ENCODE measurements at places on chromosomes 1 and 21.

DNA sequence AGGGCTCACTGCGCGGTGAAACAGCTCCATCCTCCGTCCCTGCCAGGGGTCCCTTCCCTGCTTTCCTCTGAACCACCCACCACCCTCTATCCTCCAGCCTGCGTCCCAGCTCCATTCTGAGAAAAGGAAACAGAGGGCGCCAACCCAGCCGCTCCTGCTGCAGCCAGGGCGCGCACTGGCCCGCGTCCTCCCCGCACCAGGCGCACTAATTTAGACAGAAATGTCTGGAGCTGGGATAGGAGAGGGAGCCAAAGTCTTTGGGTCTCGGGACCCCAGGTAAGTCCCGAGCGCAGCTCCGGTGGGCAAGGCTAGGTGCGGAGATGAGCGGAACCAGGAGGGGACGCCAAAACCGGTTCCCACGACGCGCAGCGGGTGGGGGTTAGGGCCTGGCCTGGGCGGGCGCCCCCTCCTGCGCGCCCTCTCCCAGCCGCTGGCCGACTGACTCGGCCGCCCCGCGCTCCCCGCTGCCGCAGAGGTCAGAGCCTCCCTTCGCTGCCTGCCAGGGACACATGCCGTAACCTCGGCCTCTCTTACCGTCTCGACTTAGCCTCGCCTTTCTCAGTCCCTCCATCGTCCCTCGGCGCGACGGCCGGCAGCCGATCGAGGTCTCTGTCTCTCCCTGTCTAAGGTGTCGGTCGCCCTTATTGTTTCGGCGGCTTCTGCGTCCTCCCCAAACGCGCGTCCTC is 2.0 kb downstream of the CAMK2N1 start:
- peak; percentile 61 for DNase-seq

- no peak for DNase-seq
Observed at GRCh38 chr1:199913318-199913717, 114.2 kb upstream of the NR5A2 start.

GRCh38 chr1:66175581-66175980 is 358.4 kb upstream of the SGIP1 start:
- no peak for DNase-seq

DNA sequence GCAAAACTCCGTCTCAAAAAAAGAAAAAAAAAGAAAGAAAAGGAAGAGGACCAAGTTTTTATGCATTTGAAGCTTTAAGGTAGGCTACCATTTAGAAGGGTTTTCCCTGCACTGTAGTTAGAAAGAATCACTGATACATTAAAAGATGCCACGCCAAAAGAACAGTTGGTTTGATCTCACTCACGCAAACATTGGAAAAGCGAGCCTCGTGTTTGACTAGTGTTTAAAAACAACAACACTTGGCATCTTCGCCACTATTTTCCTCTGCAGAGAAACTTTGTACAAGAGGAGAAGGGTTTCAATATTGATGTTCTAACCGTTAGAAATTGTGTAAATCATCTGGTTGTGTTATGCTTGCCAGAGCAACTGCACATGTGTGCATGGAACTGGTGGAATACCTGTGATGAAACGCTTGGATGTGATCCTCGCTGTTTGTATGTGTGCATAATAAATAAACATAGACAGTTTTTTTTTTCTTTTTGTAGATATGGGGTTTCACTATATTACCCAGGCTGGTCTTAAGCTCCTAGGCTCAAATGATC is 24.0 kb upstream of the CAMTA1 start:
- DNase-seq = no peak

DNA sequence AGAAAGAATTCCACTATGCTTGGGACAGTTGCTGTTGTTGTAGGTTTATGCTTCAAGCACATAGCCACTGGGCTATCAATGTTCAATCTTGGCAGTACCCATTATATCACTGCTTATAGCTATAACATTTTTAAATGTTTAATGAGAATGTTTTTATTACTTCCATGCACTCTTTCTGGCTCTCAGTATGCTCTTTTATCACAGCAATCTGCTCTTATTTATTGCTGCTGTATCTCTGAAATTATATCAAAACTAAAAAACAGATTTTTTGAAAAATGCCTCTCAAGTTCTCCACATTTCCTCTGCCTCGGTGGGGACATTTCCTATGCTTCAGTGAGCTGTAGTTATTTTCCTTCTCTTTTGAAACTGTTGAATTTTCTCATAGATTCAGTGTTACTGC is 5.4 kb upstream of the SGIP1 start:
- DNase-seq = no peak

DNA sequence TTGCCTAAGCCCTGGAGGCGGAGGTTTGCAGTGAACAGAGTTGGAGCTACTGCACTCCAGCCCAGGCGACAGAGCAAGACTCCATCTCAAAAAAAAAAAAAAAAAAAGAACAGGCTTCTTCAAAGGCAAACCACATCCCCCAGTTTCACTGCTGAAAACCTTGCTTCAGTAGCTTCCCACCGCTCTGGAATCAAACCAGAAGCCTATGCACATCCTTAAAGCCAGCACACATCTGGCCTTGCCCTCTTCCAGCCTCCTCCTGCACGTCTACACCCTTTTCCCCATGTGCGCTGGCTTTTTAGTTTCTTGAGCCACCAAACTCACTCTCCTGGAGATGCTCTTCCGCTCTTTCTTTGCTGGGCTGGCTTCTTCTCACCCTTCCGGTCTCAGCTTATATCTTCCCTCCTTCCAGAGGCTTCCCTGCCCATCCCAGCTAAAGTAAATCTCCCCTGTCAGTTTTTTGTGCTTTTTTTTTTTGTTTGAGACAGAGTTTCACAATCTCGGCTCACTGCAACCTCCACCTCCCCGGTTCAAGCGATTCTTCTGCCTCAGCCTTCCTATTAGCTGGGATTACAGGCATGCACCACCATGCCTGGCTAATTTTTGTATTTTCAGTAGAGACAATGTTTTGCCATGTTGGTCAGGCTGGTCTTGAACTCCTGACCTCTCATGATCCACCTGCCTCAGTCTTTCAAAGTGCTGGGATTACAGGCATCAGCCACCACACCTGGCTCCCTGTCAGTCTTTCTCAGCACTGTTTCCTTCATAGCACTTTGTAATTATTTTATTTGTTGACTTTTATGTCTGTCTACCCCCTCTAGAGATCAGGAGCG is 42.0 kb upstream of the ID3 start:
- no peak for DNase-seq

DNA sequence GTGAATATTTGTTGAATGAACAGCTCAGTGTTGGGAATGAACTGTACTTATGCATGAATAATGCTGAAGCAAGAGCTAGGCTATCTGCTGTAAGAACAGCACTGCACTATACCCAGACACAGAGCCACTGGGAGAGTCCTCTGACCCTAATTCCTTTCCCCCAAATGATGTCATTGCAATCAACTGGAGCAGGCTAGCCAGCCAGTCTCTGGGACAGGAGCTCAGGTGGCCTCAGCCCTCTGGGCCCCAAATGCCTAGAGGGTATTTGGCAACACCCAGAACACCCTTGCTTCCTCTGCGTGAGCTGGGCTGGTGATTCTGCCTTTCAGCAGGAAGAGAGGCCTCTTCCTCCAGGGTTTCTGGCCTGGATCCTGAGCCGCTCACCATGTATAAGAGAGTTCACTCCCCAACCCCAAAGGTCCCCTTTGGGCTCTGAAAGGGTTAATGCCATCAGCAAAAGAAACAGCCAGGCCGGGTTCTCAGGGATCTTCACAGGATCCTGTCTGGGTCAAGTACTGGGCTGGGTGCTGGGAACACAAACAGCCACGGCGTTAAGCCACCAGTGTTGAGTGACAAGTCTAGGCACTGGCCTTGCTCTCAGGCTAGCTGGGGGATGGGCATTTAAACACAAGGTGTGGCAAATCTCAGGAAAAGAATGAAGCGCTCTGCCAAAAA is 3.7 kb upstream of the PADI4 start:
- DNase-seq = no peak

GRCh38 chr1:214416417-214416816 is 135.0 kb downstream of the PTPN14 start:
- DNase-seq = no peak

DNA sequence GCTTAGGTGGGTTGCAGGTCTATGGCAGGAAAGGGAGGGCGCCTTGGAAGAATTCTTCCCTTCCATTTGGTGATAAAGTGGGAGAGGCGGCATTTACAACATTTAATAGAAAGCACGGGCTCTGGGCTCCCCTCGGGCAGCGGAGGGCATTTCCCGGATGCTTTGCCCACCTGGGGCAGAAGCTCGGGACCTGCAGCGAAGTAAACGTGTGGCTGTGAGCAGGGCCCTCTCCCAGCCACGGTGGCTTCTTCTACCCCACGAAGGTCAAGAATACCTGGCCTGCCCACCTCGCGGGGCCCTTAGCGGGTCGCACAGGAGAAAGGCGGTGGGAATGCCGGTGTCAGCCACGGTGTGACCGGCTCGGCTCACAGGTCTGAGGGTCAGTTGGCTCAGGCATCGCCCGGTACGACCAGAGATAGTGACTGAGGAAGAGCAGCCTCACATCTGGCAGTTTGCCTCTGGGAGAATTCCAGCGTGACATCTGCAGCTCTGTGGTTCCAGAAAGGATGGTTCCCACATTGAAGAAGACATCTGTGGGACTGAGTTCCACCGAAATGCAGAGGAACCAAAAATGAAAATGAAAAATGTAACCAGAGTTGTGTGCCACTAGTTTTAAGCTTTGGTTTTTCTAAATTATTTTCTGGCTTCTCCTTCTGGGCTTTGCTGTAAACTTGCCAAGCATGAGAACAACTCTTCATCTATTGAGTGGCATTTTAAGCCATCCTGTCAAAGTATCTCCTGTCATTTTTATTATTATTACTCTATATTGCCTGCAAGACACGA is 720 bp upstream of the F3 start:
- DNase-seq = peak; percentile 42

DNA sequence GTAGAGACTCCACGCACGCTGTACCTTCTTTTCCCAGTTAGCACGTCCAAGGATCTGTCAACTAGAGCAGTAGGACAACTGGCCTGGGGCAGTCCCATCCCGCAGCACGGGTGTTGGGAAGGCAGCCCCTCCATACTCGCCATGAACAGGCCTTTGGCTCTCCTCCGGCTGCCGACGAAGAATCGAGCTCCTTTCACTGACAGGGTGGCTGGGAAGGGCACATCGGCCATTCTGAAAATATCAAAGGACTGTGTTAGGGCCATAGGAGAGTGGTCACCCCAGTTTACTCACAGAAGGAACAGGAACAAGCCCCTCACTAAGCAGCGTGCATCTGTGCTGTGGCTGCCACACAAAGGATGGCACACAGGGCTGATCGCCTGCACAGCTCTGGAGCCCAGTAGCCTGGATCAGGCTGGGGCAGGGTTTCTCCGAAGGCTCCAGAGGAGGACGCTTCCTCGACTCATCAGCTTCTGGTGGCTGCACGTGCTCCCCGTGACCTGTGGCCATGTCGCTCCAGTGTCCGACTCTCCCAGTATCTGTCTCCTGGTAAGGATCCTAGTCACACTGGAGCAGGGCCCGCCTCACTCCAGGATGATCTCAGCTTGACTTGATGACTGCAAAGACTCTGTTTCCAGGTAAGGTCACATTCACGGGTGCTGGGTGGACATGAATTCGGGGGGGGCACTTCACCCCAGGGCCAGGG is 8.9 kb downstream of the KRTAP10-1 start:
- DNase-seq = no peak

DNA sequence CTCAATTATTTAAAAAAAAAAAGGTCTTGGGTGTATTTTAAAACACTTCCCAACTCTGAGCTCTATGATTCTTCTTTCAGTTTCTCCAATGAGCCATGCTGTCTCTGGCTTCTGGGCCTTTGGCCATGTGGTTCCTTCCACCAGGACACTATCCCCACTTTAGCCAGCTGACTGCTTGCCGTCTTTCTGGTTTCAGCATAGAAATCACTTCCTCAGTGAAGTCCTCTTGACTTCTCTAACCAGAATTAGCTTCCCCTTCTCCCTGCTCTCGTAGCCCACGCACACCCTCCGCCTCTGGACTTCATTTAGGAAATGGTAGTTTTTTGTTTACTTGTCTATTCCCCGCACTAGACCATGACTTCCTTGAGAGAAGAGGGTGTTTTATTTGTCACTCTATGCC is 1.1 kb upstream of the DIO1 start:
- DNase-seq = peak; percentile 80

DNA sequence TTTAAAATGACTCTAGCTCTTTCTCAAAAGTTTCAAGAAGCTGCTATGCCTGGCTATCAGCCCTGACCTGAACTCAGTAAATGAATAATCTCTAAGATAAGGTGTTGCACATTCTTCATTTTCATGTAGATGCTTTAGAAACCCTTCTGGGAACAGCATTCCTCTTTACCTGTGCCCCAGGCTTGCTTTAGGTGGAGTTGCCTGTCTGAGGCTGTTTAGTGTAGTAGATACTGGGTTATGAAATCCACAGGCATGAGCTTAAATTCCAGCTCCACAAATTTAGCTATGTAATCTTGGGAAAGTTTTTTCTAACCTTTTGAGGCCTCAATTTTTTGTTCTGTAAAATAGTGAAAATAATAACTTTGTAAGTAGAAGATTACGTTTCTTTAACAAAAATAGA is 41.6 kb downstream of the ATP6V1G3 start:
- DNase-seq = no peak

DNA sequence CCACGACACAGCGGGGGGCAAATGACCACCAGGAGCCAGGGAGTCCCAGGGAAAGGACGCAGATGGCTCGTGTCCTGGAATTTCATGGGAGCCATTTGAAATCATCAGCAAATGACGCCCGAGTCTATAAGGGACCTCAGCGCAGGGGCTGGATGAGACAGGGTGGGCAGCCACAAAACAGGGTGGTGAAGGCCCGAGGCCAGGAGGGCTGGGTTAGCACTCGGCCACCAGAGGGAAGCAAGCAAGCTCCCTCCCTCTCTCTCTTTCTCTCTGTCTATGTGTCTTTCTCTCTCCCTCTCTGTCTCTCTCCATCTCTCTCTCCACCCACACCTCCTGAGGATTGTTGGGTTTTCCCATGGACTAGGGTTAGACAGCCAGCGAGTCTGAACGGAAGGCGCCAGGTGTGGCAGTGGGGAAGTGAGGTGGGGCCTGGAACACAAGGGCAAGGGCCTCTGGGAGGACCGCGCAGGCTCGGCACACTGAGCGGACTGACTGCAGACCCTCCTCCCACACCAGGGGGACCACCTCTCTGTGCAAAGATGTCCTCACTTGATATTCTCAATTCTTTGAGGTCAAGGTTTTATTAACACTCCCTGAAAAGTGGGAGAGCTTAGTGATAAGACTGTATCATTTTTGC is 73.8 kb upstream of the TMPRSS2 start:
- no peak for DNase-seq

DNA sequence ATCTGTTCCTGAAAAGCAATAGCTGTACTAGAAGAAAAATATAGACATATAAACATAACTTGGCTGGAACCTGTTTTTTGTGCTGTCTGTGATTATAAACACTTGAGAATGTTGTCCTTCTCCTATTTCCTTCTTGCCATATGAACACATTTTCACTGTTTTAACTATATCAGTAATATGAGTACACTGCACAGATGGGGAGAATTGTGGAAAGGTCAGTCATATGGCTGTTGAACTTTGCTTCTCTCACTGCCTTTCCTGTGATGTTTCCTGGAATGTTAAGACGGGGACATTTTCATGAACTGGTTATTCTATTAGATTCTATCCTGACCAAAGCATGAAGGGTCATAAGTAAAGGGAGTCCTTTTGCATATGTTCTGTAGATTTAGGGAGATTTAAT is 24.9 kb downstream of the HMCN1 start:
- DNase-seq = no peak

GRCh38 chr1:226407199-226407496 is 745 bp downstream of the PARP1 start:
- DNase-seq = no peak

GRCh38 chr21:39321424-39321823 is 8.0 kb upstream of the BRWD1 start:
- DNase-seq = no peak
